ENCODE measurements at places on chromosomes 7 and 10. TPM values are rescaled to one million over a fixed set of nuclear protein-coding genes. Genes with fewer than 3 reads are reported as not detected.

Gene HTR5A
- not detected for total RNA-seq

Gene VIM
- 1,978 TPM for total RNA-seq

Gene ADCY1
- 8.4 TPM for total RNA-seq

Gene EIF5AL1
- 0.67 TPM for total RNA-seq

Gene RNF148
- total RNA-seq: 0.50 TPM

Gene SFRP5
- not detected for total RNA-seq

Gene PDE6C
- total RNA-seq: not detected

Gene EPO
- not detected for total RNA-seq

Gene SPDYE2
- not detected for total RNA-seq

Gene MRLN
- not detected for total RNA-seq

Gene DGKI
- 1.5 TPM for total RNA-seq

Gene PDE1C
- 109 TPM for total RNA-seq

Gene BUB3
- total RNA-seq: 141 TPM

Gene CRTAC1
- not detected for total RNA-seq

Gene ATOH7
- not detected for total RNA-seq

Gene SLC13A1
- not detected for total RNA-seq

Gene EXOSC1
- 37.0 TPM for total RNA-seq

Gene SFTPA1
- not detected for total RNA-seq

Gene SEMA4G
- total RNA-seq: 3.7 TPM

Gene ARHGAP21
- total RNA-seq: 207 TPM

Data from mammary epithelial cell (primary cell).